Endodermal cell (in vitro differentiated cells): ENCODE measurements at places on chromosomes 5 and 9. TPM values are rescaled to one million over a fixed set of nuclear protein-coding genes. Genes with fewer than 3 reads are reported as not detected.
A peak's percentile ranks its signal among the peaks of the same experiment; 100 is the strongest.

DNA sequence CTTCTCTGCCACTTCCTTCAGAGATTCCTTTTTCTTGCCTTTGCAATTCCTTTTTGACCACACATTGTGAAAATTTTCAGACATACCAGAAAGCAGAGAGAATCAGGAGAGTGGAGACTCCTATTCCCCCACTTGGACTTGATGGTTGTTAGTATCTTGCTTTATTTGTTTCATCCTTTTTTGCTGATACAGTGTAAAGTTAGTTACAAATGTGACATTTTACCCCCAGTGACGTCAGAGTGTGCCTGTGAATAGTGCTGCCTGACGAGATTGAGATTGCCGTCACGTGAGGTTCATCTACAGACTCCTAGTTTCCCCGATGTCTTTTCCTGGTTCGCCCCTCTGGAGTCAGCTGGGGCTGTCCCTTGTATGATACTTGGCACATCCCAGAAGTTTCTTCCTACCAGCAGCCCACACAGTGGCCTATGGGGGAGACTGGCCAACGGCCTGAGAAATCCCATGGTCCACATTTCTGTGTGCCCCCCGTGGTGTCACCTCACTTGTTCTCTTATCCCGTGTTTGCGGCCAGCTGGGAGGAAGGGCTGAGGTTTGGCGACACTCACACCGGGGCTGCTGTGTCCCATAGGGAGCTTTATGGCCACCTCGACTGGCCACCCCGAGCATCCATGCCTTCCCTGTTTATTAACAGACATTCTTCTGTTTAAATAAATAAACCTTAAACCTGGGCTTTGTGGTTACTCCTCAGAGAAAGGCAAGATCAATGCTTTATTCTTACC, 48.2 kb upstream of the CACNA1B start:
- H3K27me3 ChIP-seq = no peaks in the 10 kb centered on the region
- H3K36me3 ChIP-seq = peaks cover 46% of the 10 kb centered on the region
- H3K4me1 ChIP-seq = no peaks in the 10 kb centered on the region
- no peak overlapping the region for H3K4me3 ChIP-seq
- no peak for DNase-seq
- no peak overlapping the region for H3K27ac ChIP-seq

GRCh38 chr5:180070756-180071530, 616 bp downstream of the RNF130 start:
- no peaks in the 10 kb centered on the region for H3K4me1 ChIP-seq
- peak overlapping the region; percentile 86 for H3K4me3 ChIP-seq
- H3K36me3 ChIP-seq = peaks cover 5% of the 10 kb centered on the region
- H3K27ac ChIP-seq = peak overlapping the region; percentile 83

DNA sequence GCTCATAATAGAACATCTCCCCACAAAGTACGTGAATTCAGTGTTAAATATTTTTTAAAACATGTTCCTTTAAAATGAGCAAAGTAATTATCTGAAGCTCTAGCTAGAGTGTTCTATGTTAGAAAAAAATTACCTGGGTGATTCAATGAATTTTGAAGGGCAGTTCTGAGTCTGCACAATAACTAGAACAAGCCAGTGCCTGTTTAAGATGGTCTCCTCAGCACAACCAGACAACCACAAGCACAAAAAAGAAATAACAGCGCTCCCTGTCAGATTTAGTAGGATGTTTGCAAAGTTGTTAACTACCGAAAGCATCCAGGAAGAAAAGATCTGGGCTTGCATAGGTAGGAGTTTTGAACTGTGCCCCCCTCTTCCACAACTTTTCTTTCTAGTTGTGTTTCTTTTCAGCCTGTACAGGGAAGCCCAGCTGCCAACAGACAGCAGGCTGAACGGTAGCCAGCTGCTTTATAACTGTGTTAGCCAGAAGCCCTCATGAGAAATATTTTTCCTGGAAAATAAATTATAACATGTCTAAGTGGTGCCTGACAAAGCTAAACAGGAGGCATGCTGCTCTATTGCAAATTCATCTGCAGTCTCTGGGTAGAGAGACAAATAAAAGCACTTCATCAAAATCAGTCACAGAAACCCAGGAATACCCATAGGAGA, 1026.9 kb downstream of the MAT2B start:
- no peaks in the 10 kb centered on the region for H3K4me1 ChIP-seq
- H3K27me3 ChIP-seq = no peaks in the 10 kb centered on the region
- no peak overlapping the region for H3K4me3 ChIP-seq
- DNase-seq = no peak
- peak overlapping the region; percentile 63 for H3K27ac ChIP-seq

DNA sequence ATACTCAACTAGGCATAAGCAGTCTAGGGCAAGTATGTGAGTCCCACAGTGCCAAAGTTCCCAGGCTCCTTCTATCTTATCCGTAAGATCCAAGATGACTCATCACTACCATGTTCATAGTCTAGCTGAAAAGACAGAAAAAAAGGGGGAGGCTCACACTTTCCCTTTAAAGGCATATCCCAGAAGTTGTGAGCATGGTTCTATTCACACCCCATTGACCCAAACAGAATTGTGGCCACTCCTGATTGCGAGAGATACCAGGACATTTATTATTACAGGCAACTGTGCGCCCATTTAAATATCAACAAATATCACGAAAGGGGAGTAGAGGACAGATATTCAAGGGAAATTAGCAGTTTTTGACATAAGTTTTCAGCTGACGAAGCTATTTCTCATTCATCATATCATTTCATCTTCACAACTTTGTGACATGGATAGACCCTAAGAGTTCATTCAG, 8.1 kb upstream of the PFDN1 start:
- no peak overlapping the region for H3K27ac ChIP-seq
- H3K4me1 ChIP-seq = peaks cover 6% of the 10 kb centered on the region
- H3K36me3 ChIP-seq = no peaks in the 10 kb centered on the region
- H3K27me3 ChIP-seq = no peaks in the 10 kb centered on the region

DNA sequence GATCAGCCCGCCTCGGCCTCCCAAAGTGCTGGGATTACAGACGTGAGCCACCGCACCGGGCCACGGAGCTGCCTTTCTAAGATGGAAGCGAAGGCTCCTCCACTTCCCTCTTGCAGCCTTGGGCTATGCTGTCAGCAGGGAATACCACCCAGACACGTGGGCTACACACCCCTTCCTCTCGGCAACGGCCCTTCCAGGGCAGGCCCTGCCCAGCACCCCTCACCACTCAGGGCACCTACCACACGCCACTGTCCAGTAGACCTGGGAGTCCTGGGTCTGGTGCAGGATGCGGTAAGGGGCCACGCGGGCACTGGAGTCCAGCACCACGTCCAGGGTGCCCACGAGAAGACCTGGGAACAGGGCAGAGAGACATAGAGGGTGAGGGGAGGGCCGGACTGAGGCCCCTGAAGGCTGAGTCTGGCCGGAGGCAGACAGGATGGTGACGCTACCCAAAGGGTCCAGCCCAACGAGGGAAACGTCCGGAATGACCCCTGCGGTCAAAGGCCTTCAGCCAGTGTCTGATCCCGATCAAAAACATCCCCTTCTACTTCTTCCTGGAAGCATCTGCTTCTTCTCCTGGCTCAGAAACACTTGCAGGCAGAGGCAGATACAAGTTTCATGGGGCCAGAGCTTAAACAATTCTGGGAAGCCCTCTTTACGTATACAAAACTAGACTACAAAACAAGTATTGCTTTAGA, 3.1 kb downstream of the TBC1D9B start:
- H3K36me3 ChIP-seq = peaks cover 32% of the 10 kb centered on the region
- no peak for DNase-seq
- H3K4me1 ChIP-seq = no peaks in the 10 kb centered on the region
- H3K4me3 ChIP-seq = no peak overlapping the region
- H3K27ac ChIP-seq = no peak overlapping the region

- no peaks in the 10 kb centered on the region for H3K36me3 ChIP-seq
- peaks cover 6% of the 10 kb centered on the region for H3K27me3 ChIP-seq
Observed at GRCh38 chr5:168747987-168748777, 169.0 kb upstream of the PANK3 start.

- no peaks in the 10 kb centered on the region for H3K4me1 ChIP-seq
- peak; percentile 86 for DNase-seq
- peaks cover 9% of the 10 kb centered on the region for H3K36me3 ChIP-seq
- no peaks in the 10 kb centered on the region for H3K27me3 ChIP-seq
- H3K4me3 ChIP-seq = peak overlapping the region; percentile 64
- peak overlapping the region; percentile 12 for H3K27ac ChIP-seq
Observed at GRCh38 chr5:151496041-151496484, 48.7 kb downstream of the SLC36A1 start.

DNA sequence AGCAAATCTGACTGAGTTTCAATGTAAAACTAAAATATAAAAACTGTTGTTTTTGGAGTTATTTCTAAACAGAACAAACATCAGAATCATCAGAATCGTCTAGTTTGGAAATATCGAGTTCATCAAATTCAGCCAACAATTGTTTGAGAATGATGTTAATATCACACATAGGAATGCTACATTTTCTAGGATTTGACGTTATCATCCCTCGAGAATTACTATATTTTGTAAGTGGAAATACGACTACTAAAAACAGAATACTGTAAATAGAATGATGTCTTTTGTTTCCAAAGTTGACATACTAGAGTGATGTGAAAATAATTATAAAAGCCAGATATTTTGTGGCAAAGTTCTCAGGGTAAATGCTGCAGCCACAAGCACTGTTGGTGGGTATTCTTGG, 805.9 kb downstream of the TLE1 start:
- no peak overlapping the region for H3K27ac ChIP-seq
- H3K36me3 ChIP-seq = no peaks in the 10 kb centered on the region
- no peak overlapping the region for H3K4me3 ChIP-seq

GRCh38 chr9:69086312-69086711, 50.8 kb downstream of the FXN start:
- no peak overlapping the region for H3K27ac ChIP-seq
- H3K27me3 ChIP-seq = no peaks in the 10 kb centered on the region
- no peaks in the 10 kb centered on the region for H3K36me3 ChIP-seq
- H3K4me1 ChIP-seq = peaks cover 8% of the 10 kb centered on the region
- DNase-seq = no peak

DNA sequence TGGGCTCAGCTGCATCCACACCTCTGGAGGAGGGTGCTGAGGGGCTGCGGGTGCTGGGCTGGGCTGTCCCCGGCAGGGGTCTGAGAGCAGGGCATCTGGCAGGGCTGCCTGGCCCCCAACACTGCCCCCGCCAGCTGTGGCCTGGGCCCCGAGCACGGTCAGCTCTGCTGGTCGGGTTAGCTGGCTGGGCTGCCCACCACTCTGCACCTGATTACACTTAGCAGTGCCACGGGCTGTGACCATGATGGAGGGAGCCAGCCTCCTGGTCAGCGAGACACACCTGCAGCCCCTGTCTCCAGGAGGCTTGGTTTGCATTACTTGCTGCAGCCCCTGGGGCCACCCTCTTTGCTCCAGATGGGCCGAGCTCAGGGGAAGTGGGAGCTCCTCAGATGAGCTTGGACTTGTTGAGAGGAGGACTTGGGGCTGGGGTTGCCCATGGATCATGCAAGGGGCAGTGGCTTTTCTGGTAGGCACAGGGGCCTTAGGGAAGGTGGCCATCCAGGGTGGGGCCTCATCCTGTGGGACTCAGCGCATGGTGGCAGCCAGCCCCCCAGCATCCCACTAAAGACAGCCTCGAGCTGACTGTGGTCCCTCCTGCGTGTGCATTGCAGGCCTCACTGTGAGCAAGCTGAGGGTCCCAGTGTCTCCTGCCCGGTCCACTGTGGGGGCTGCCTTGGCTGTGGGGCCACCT, 132.0 kb upstream of the FAM120A start:
- H3K27ac ChIP-seq = no peak overlapping the region
- H3K36me3 ChIP-seq = no peaks in the 10 kb centered on the region
- no peak overlapping the region for H3K4me3 ChIP-seq

- peak overlapping the region; percentile 63 for H3K4me3 ChIP-seq
- H3K36me3 ChIP-seq = no peaks in the 10 kb centered on the region
- DNase-seq = peak; percentile 84
- H3K27me3 ChIP-seq = no peaks in the 10 kb centered on the region
- H3K27ac ChIP-seq = no peak overlapping the region
Observed at GRCh38 chr5:150801117-150801927, 22.8 kb downstream of the SMIM3 start.

GRCh38 chr9:72952381-72952690, 517 bp downstream of the ALDH1A1 start:
- H3K27ac ChIP-seq = no peak overlapping the region
- no peaks in the 10 kb centered on the region for H3K36me3 ChIP-seq
- H3K4me3 ChIP-seq = no peak overlapping the region
- no peak for DNase-seq
- peaks cover 14% of the 10 kb centered on the region for H3K4me1 ChIP-seq
- H3K27me3 ChIP-seq = peaks cover 16% of the 10 kb centered on the region

GRCh38 chr5:134125039-134126015, 10.8 kb downstream of the TCF7 start:
- H3K4me1 ChIP-seq = no peaks in the 10 kb centered on the region
- H3K4me3 ChIP-seq = no peak overlapping the region
- peaks cover 19% of the 10 kb centered on the region for H3K36me3 ChIP-seq
- H3K27me3 ChIP-seq = no peaks in the 10 kb centered on the region

DNA sequence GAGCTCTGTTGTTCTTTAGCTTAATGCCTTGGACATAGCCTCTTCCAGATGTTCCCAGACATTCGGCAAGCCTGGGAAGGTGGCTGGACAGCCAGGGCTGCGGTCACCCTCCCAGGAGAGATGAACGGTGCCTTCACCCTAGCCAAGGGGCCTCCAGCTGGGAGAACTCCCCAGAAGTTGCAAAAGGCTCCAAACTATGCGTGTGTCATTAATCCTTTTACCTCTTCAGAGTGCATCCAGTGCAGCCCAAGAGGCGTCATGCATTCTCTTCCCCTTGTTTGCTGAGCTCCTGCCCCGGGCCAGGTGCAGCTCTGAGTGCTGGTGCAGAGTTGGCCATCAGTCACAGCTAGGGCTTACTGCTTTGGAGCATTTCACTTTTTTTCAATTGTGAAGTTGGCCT, 22.8 kb downstream of the HMCN2 start:
- no peaks in the 10 kb centered on the region for H3K4me1 ChIP-seq
- H3K4me3 ChIP-seq = no peak overlapping the region
- H3K36me3 ChIP-seq = no peaks in the 10 kb centered on the region
- no peaks in the 10 kb centered on the region for H3K27me3 ChIP-seq

DNA sequence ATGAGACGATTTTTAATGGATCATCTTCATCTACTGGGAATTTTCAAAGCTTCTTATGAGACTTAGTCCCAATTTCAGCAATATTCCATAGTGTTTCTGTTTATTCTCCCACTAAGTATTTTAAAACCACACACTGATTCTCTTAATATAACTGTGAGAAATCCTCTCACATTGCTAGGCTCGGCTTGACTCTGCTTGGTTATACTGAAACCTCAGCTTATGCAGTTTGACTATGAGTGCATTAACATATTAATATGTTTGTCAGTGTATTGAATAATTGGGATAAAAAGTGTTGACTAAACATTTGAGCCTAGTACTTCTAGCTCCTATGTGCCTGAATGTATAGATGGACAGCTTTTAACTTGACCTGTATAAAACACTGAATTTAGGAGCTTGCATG, 298.5 kb upstream of the IZUMO3 start:
- no peak overlapping the region for H3K27ac ChIP-seq
- H3K36me3 ChIP-seq = no peaks in the 10 kb centered on the region
- H3K4me3 ChIP-seq = no peak overlapping the region

- no peak overlapping the region for H3K4me3 ChIP-seq
- H3K36me3 ChIP-seq = no peaks in the 10 kb centered on the region
- no peaks in the 10 kb centered on the region for H3K4me1 ChIP-seq
- DNase-seq = no peak
Observed at GRCh38 chr9:93028448-93029006, 30.0 kb upstream of the SUSD3 start.

- no peaks in the 10 kb centered on the region for H3K4me1 ChIP-seq
- H3K27me3 ChIP-seq = peaks cover 28% of the 10 kb centered on the region
- no peak for DNase-seq
- H3K4me3 ChIP-seq = no peak overlapping the region
- H3K27ac ChIP-seq = no peak overlapping the region
Observed at GRCh38 chr9:72349240-72349639, 15.8 kb downstream of the ZFAND5 start.

SOHLH1 gene
- total RNA-seq = not detected in 2 replicates

CDH6 gene
- 1.1 to 1.8 TPM (median 1.1 TPM) in 3 replicates for total RNA-seq

PRR7 gene
- 4.7 and 5.2 TPM in 2 replicates for total RNA-seq
